T-helper 1 cell (primary cell): ENCODE measurements at places on chromosomes 5 and 9.

DNA sequence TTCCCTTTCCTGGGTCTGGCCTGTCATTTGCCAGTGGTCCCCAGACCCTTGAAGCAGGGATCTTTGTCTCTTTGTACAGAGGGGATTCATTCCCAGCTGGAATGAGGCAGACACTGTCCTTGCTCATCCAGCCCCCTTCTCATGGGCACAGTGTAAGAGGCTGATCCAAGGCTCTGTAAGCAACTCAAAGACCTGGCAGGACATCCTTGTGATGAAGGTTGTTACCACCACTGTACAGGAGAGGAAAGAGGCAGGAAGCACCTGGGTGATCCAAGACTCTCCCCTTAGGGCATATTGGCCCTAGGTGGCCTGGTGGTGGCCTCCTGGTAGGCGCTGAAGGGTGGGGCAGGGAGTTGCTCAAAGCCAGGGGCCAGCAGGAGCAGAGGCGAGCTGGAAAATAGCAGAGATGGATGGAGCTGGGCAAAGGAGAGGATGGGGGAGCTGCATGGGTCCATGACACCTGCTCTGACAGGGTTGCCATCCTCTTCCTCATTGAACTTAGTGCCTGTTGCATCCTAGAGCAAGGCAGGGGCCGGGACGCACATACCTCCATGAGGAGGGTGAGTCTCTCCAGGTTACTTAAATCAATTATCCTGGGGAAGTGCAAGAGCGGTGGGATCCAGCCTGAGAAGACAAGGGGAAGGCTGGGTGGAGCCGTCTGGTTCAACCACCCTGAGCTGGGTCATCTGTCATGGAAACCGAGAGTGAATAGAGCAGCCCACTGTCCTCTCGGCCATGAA is 9.8 kb upstream of the GADD45G start:
- DNase-seq = no peak

GRCh38 chr9:17752021-17752420 is 173.2 kb downstream of the SH3GL2 start:
- DNase-seq = no peak

DNA sequence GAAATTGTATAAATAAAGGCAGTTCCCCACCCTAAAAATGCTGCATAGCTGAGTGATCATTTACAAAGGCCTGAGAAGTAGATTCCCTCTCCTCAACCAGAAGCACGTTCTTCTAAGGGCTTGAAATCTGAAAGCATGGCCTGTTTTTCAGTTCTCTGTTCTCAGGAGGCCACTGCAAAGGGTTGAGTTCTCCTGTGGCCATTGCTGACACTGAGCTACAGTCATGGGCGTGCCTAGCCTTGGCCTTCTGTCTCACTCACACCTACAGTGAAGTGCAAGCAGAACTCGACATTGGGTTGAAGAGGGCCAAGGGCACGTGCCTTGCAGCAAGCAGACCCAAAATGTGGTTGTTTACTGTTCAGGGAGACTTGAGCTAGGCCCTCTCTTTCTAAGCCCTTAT is 276.6 kb upstream of the VLDLR start:
- DNase-seq = no peak

DNA sequence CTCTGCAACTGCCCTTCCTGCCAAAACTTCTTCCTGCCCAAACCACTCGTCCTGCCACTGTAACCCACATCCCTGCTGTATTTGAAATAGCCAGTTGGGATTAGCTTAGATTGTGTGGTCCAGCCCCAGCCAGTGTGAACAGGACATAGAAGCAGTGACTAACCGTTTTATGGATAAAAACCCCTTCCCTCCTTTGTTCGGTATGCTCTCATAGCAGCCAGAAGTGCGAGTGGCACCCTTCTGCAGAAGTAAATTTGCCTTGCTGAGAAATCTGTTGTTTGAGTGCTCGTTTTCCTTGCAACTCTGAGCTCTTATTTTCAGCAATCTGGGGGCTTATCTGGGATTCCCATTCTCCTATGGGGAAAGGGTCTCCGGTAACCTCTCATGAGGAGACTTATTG is 470.0 kb downstream of the PRDM9 start:
- no peak for DNase-seq

GRCh38 chr5:158023266-158023665 is 164.3 kb upstream of the CLINT1 start:
- no peak for DNase-seq

DNA sequence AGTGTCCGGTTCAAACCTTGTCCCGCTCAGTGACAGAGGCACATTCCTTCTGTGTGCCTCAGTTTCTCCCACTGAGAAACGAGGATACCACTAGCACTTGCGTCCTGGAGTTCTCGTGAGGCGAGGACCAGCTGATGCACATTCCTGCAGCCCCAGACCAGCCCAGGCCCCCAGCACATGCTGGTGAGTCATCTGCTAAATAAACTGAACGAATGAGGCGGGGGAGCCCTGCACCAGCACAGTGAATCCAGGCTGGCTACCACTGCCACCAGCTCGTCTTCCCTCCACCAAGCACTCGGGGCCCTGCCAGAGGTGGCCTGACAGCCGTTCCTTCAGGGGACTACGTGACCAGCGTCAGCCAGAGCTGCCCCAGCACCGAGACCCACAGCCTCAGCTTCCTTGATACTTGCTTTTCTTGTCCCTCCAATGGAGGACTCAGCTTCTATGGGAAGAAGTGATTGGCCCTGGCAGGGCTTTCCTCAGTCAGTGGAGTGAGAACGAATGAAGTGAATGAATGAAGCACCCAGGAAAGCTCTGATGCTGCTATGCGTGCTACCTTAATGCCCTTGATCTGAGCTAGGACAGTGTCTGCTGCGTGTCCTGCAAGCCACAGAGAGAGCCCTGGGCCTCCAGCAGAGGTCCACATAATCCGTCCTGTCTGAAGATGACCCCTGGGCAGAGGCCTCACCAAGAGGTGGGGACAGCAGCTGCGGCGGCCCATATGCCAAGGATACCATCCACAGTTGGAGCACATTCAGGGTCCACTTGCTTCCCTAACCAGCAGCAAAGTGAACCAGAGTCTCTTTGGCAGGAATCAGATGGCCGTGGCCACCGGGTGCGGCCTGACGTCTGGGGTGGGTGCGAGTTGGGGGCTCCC is 13.5 kb upstream of the BARX1 start:
- no peak for DNase-seq

- DNase-seq = no peak
These were observed 4.3 kb upstream of the ZNF510 start for GRCh38 chr9:96782235-96782634.

- DNase-seq = no peak
These were observed 21.6 kb upstream of the PIP5K1B start for GRCh38 chr9:68683433-68683832.

- DNase-seq = no peak
These were observed 106.5 kb upstream of the OTULINL start for GRCh38 chr5:14475045-14475444.

- no peak for DNase-seq
These were observed 167.7 kb upstream of the RPS23 start for GRCh38 chr5:82445726-82446335.

DNA sequence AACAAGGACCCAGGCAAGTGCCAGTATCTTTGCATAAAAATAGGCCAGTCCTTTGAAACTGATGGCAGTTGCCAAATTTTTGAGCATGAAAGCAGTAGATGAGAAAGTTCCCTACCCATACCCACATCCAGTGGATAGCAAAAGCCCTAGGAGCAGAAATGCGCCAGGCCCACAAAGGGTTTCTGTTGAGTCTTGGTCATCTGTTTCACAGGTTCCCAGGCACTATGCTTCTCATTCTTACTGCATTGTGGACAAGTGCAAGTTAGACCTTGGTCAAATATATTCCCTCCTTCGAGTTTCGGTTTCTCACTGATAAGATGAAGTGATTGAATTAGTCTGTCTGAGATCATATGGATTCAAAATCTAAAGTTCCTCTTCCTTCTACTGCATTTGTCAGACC is 152.3 kb downstream of the NR3C1 start:
- DNase-seq = no peak

- no peak for DNase-seq
These were observed 200.8 kb downstream of the DIRAS2 start for GRCh38 chr9:90441814-90442213.

DNA sequence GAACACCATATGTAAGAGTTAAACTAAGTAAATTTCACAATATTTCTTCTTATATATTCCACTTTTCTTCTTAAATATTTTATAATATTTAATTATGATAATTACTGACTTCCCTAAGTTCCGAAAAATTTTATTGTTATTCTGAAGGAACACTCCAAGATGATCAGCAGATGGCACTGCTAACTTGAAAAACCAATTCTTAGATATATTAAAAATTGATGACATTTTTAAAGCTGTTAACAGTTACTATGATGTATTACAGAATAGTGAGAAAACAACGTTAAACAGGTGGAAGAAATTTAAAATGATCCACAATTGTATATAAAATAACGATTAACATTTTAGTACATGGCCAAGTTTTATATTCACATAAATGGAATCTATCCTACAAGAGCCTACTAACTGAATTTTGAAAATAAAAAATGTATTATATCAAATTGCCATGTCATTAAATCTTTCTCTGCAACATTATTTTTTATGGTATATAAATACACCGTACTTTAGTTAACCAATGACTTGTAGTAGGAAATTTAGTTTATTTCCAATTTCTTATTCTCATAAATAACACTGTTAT is 30.1 kb upstream of the MUSK start:
- DNase-seq = no peak

DNA sequence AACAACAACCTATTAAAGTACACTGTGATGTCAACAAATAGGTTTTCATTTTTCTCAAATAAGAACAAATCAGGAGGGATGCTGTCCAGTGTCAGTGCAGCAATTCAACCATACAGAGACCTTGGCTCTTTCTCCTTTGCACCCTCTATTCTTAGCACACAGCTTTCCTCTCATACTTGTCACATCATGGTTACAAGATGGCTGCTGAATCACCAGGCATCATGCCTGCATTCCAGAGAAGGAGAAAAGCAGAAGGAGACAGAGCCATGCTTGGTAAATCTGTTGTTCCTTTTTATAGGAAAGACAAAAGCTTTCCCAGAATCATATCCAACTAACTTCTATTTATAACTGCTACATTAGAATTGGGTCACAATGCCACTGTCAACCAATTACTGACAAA is 124.7 kb upstream of the VLDLR start:
- DNase-seq = no peak

GRCh38 chr5:69367697-69368279 is 1.5 kb downstream of the AK6 start:
- DNase-seq = no peak

DNA sequence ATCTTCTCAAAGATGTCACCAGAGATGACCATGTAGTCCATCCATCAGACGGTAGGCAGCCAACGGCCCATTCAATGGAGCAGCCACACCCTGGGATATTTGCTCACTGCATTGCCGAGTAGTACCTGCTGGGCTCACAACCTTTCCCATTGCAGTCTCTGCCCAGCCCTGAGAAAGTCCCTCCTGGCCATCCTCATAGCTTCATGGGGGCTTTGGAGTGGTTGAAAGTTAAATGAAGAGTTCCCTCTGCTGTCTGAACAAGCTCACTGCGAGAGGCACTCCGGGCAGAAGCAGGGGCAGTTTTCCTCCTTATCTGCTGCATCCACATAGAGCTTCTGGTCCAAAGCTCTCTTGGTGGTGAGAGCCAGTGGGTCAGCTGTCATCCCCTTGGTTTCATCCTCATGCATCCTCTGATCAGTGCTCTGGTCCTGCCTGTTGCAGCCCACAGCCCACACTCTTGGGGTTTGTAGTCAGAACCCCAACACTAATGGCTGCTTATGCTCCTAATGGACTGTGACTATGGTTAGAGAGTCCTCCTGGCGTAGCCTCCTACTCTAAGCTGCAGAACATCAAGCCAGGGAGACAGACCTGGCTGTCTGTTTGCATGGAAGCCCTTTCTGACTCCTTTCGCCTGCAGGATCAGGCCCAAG is 23.3 kb downstream of the TNFSF8 start:
- DNase-seq = no peak

- DNase-seq = no peak
These were observed 858 bp upstream of the SOWAHA start for GRCh38 chr5:132812123-132812765.

- no peak for DNase-seq
These were observed 645.0 kb upstream of the KLF4 start for GRCh38 chr9:108134486-108135128.

- DNase-seq = no peak
These were observed 114.5 kb upstream of the NR5A1 start for GRCh38 chr9:124621371-124622328.

DNA sequence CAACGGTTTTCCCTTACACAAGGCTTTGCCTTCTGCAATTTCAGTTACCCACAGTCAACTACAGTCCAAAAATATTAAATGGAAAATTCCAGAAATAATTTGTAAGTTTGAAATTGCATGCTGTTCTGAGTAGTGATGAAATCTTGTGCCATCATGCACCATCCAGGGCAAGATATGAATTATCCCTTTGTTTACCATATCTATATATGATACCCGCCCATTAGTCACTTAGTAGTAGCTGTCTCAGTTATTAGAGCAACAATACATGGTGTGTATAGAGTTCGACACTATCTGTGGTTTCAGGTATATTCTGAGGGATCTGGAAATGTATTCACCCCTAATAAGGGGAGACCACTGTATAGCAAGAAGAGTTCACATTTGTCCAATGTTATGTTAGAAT is 29.4 kb downstream of the ERBIN start:
- no peak for DNase-seq

DNA sequence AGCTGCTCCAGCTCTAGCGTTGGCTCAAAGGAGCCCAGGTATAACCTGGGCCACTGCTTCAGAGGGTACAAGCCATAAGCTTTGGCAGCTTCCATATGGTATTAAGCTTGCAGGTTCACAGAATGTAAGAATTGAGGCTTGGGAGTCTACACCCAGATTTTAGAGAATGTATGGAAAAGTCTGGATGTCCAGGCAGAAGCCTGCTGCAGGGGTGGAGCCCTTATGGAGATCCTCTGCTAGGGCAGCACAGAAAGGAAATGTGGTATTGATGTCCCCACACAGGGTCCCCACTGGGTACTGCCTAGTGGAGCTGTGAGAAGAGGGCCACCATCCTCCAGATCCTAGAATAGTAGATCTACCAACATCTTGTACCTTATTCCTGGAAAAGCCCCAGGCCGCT is 626.9 kb downstream of the MAT2B start:
- no peak for DNase-seq

- DNase-seq = no peak
These were observed 37.3 kb downstream of the PCDH1 start for GRCh38 chr5:141840826-141841360.

DNA sequence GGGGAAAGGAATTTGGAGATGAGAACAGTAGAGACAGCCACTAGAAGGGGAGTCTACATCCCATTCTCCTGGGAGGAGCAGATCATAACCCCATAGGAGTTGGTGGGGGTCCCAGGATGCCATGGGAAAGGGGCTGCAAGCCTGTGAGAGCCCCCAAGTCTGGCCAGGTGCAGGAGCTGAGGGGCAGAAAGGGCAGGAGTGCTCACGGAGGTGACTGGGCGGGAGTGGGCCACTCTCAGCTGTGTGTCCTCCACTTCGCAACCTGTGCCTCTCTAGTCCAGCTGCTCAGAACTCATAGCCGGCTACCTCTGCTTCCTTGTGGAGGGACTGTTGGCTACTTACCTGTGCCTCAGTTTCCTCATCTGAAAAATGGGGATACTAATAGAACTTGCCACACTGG is 263.9 kb downstream of the FSTL4 start:
- no peak for DNase-seq
